ENCODE measurements at places on chromosomes 2 and 18.

DNA sequence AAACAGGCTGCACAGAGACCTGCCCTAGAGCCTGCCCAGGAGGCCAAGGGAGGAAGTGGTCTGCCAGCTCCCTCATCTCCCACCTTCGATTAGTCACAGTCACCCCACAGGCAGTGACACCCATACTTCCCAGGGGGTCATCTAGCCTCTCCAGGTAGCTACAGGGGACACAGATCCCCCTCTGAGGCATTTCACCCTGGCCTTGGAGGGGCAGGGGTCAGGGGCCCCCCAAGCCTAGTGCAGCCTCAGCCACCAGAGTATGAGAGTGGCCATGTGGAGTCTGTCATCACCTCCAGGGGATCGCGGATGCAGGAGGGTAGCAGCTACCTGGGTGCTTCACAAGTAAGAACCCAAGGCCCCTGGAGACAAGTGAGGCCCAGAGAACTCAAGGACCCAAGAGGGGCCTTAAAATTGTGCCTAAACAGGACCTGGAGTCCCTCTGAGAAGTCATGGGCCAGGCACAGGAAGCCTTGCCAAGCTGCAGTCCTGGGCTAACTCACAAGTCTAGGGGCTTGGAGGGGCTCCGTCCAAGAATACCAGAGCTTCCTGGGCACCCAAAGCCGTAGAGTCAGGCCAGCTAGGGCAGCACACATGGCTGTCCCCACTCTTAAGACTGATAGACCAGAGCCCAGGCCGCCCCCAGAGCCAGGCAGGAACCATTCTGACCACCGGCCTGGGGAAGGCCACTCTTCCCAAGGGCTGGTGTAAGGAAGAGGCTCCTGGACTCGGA lies 354.3 kb upstream of the ID2 start:
- no peak for DNase-seq

GRCh38 chr2:157363612-157364101 lies 38.0 kb upstream of the ERMN start:
- no peak for DNase-seq

DNA sequence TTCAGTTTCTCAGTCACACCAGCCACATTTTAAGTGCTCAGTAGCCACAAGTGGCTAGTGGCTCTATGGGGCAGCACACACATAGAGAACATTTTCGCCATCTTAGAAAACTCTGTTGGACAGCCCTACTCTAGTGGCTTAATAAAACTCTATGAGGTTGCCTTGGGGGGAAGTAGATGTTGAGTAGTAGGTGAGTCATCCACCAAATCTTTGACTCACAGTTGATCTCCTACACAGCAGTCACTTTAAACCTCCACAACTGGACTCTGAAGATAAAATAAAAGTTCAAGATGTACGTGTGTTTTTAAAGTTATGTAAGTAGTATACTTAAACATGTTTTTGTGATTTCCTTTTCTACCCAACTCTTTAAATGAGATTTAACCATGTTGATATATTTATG lies 379.0 kb downstream of the SETBP1 start:
- no peak for DNase-seq

DNA sequence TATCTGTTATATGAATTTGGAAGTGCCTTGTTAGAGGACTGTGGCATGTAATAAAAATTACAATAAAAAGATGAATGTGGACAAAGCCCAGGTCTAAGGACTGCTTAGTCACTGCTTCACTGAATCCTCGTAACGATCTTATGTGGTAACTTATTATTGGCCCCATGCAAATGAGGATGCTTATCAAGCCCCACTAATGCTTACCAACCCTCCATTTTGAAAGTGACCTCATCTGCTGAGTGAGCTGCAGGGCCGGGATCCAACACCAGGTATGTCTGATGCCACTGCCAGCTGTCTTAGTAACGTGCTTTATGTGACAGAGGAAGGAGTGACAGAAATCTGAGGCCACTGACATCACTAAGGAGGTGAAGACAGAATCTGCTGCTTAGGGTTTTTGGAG lies 65.3 kb upstream of the CCDC85A start:
- no peak for DNase-seq

- no peak for DNase-seq
These were observed 31.4 kb upstream of the MFSD6 start for GRCh38 chr2:190376591-190377245.

GRCh38 chr18:6355789-6356589 lies 58.7 kb downstream of the L3MBTL4 start:
- DNase-seq, result no peak

DNA sequence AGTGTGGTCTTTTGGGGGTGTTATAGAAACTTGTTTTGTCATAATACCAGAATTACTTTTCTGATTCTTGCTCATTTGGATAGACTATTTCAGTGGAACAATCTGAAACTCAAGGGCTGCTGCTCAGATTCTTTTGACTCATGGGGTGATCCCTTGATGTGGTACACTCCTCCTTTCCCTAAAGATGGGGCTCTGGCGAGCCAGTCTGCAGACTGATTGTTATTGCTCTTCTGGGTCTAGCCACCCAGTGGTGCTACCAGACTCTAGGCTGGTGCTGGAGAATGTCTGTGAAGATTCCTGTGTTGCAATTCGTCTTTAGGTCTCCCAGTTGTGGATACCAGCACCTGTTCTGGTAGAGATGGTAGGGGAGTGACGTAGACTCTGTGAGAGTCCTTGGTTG lies 4.2 kb upstream of the MARS2 start:
- DNase-seq, result no peak

DNA sequence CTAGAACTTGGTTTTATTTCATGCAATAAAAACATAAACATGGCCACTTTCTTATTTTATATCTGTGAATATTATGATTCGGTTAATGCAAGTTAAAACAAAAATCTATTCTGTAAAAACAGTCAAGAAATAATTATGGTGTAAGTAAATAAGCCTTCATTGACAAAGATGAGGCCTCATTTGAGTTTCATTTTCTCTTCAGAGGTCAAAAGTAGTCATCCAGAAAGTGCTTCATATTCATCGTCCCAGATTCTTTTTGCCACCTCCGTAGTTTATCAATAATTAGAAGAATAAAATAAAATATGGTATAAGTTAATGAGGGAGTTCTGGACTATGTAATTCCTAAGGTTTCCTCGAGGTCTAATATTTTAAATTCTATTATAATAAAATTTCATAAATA lies 19.4 kb upstream of the HNRNPA3 start:
- DNase-seq, result no peak

- DNase-seq, result peak; percentile 60
These were observed 36.4 kb upstream of the ZBTB7C start for GRCh38 chr18:48445540-48445939.

GRCh38 chr18:26546170-26546874 lies 2.0 kb downstream of the KCTD1 start:
- no peak for DNase-seq

DNA sequence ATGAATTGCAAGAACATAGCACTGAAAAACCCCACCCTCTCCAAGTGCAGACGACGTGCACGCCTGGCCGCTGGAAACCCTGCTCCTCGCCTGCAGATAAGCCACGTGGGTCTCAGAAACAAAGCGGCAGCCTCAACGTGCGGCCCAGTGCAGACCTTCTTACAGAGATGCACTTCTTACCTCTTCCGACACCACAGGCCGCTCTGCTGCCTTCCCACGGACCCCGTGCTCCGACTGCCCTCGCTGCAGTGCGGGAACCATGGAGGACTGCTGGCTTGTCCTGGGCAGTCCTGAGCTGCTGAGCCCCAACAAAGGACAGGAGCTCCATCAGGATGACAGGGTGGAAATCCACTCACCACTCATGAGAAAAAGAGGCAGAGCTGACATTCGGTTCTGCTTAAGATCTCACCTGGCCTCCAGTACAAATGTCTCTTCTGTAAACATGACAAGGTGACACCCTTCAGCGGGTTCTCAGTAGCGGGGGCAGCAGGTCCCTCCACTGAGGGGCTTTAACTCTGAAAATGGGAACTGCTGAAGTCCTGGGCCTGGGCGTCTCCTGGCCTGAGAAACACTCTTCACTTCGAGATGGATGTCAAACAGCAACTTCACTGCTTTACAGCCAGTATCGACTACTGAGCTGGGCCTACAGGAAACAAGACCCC lies 6.2 kb downstream of the COPS9 start:
- no peak for DNase-seq

DNA sequence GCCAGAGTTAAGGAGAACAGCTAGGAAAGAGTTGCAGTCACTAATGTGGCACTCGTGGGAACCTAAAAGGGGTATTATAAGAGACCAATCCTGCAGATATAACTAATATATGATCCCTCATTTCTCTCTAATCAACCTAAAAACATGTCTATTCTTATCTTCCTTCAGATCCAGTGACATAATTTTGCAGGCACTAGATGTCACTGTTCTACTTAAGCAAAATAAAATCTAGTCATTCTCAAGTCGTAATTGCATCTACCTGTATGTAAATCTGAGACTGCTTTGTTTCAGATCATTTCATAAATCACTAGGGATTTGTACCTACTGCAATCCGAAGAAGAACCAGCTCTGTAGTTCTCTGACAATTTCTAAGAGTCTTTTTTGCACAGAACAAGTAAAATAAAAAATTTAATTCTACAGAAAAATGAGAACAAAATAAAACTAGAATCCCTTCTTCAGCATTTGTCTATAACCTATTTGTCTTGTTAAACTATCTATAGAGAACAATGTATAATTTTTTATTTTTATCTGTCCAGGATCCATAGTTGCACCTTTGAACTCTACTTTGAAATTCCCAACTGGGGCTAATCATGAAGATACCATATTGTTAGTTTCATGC lies 56.5 kb upstream of the ERBB4 start:
- DNase-seq, result no peak

GRCh38 chr2:237234268-237234667 lies 148.6 kb downstream of the COPS8 start:
- DNase-seq, result no peak

GRCh38 chr18:69943021-69943420 lies 4.7 kb downstream of the CD226 start:
- no peak for DNase-seq

GRCh38 chr18:47748093-47748796 lies 182.2 kb downstream of the SMAD2 start:
- no peak for DNase-seq

DNA sequence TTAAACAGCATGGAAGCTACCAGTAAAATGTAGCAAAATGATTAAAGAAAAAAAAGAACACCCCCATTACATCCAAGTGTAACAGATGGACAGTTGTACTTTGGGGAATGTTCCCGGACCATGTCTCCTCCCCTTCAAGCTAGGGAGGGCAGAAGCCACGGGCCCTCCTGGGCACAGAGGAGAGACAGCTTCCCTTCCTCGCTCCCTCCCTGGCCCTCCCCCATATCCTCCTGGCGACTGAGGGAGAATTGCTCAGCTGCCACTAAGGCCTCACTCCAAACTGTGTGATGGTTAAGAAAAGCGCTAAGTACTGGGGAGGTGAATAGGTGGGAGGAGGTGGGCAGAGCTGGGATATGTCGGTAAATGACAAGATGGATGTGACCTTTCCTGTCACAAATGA lies 358.0 kb downstream of the HRH4 start:
- no peak for DNase-seq

GRCh38 chr2:179268277-179268925 lies 3.8 kb upstream of the SESTD1 start:
- DNase-seq, result no peak

DNA sequence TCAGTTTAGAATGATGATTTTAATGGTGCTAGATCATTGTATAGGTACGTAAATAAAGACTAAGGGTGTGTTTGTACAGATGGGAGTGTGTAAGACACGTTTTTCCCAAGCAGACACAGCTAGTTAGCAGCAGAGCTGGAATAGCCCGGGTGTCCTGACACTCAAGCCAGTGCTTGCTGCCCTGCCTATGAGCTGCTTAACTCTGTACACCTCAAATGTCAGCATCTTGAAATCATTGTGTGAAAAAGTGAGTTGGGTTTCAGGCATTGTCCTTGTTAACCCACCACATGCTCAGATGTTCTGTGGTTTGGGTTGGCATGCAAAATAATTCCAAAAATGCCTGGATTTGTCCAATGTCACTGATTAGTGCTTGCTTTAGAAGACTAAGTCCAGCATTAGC lies 13.0 kb upstream of the TET3 start:
- no peak for DNase-seq

DNA sequence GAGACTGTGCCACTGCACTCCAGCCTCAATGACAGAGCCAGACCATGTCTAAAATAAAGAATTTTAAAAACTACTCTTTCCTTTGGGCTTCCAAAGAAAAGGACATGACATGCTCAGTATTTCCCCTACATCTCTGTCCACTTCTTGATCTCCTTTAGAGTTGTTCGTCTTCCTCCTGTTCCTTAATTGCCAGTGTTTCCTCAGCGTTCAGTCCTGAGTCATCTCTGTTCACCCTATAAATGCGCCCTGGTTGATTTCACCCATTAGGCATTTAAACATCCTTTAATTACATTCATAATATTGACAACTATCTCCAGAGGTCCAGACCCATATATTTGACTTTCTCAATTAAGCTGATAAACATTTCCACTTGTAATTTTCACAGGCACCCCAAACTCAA lies 64.0 kb downstream of the AAK1 start:
- no peak for DNase-seq

DNA sequence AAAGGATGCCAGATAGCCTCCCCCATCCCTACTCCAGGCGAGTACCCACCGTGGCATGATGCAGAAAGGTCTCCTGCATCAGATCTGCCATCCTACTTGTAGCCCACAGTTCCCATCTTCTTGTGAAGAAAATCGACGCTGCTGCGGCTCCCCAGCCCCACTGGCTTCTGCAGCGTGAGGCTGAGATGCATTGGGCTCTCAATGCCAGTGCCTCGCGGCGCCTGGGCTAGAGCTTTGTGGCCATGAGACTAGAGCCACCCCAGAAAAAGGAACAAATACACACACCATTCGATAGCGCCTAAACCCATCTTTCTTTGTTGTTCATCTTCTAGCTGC lies 2.8 kb downstream of the NOL4 start:
- no peak for DNase-seq

- no peak for DNase-seq
These were observed 376.9 kb upstream of the REG3G start for GRCh38 chr2:78648558-78648957.

DNA sequence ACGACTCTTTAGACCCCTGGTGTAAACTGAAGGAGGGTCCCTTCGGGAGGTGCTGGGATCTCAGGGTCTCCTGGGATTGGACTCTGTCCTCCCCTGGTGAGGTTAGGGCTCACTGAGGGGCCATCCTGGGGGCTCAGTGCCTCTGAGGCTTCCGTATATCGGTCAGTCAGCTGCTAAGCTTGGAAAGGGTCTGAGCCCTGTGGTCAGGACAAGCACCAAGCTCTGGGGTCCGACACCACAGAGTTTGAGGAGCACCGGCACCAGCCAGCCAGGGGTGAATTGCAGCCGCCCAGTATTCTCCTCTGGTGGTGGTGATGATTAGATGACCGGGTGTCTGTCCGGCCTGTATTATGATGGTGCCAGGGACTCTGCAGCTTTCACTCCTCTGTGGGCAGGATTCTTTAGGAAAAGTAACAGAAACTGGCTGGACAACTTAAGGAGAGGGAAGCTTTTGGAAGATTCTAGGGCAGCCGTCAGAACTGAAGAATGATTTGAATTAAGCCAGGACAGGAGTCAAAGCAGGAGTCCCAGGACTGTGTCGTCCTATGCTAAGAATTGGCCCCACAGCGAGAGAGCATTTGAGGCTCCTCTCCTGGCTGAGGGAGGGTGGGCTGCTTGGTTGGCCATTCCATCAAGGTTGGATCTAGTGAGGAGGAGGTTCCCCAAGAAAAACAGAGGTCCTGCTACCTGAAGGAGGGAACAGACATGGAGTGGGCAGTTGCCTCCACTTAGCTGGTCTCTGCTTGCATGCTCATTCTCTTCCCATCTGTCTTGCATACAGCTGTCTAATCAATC lies 158.6 kb upstream of the HS6ST1 start:
- no peak for DNase-seq
